ENCODE measurements at places on chromosomes 13 and 19.

DNA sequence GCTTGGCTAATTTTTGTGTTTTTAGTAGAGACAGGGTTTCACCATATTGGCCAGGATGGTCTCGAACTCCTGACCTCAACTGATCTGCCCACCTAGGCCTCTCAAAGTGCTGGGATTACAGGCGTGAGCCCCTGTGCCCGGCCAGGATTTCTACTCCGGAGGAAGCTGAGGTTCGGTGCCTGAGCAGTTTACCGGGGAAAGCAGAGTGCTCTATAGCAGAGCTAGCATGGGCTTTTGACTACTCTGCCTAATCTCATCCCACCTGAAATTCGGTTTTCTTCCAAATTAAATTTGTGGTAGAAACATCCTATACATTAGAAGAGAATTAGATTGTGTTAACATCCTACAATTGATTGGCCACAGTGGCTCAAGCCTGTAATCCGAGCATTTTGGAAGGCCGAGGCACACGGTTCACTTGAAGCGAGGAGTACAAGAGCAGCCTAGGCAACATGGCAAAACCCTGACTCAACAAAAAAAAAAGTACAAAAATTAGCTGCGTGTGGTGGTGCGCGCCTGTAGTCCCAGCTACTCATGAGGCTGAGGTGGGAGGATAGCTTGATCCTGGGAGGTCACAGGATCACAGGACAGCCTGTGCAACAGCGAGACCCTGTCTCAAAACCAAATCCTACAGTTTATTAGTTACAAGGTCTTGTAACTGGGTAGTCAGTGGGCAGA is 1.6 kb downstream of the RPL13A start:
- no peak for DNase-seq

- DNase-seq: no peak
Measured at GRCh38 chr13:94435604-94436226, 43.8 kb downstream of the DCT start.

GRCh38 chr13:98869408-98870090 is 108.3 kb downstream of the DOCK9 start:
- DNase-seq: no peak

DNA sequence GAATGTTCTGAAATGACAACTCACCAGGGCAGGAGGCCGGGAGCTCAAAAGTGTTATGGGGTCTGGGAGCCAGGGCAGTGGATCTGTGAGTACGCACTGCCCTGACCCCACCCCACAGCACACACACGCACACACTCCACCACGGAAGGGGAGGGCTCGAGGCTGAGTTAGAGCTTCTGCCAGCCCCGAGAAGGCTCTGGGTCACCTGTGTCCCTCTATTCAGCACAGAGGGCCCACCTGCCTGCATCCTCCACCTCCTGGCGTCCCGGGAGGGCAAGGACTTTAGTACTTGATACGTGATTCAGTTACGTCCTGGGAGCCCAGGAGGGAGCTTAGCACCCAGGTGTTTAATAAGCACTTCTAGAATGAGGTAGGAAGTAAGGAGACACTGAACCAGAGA is 190.0 kb upstream of the GPR12 start:
- DNase-seq: no peak

- no peak for DNase-seq
Measured at GRCh38 chr13:79407349-79407979, 1.4 kb upstream of the RBM26 start.

- DNase-seq: no peak
Measured at GRCh38 chr19:35349614-35350521, 2.2 kb downstream of the FFAR1 start.

GRCh38 chr13:113903912-113904311 is 40.0 kb upstream of the GAS6 start:
- no peak for DNase-seq

DNA sequence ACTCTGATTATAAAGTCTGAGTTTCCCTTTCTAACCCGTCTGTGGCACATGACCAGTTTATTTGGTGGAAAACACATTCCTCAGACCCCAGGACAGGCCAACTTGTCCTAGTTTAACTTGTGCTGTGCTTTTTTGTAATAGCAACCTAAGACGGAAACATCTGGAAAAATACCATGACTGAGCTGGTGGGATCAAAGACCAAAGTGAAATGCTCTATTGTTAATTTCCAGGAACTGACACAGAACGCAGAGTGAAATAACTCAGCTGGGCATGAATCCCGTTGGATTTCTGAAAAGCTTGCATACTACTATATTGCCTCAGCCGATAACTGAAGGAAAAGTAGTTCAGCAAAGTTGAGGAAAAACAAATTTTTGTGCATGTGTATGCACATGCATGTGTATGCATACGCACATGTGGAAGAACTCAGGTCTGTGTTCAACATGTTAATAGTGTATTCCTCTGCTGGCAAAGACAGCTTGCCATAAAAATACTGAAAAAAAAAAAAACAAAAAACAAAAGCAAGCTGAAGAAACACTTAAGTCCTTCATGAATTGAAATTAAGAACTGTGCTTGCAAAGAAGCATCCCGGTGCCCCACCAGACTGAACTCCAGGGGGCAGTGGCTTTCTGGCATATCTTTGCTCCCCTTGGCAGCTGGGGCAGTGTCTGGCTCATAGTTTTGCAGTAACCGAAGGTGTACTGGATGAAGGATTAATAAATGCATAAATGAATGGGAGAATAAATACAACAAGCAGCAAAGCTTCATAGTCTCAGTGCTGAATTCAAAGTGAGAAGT is 187.8 kb downstream of the LHFPL6 start:
- DNase-seq: no peak

DNA sequence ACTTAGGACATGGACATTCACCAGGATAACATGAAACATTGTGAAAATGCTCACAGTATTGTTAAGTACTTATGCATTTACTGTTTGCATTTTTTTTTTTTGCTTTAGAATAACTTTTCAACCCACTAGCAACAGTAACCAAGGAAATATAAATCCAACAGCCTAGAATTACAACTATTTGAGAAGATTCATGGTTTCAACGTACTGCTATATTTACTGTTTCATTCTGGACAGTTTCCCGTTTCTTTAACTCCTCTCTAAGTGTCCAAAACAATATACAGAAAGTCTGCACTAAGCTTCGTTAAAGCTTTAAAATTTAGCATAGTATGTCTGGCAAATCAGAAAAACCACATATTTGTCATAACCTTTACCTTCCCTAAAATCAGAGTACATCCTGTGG is 2.7 kb downstream of the SMAD9 start:
- no peak for DNase-seq

All from activated CD4-positive, alpha-beta T cell treated with anti-CD3 and anti-CD28 coated beads, Interleukin-2, amount 10 ng/mL, durations not matched to agents 7 days and 5 days (primary cell).